ENCODE measurements at places on chromosomes 16 and 17.
A peak's percentile ranks its signal among the peaks of the same experiment; 100 is the strongest.

DNA sequence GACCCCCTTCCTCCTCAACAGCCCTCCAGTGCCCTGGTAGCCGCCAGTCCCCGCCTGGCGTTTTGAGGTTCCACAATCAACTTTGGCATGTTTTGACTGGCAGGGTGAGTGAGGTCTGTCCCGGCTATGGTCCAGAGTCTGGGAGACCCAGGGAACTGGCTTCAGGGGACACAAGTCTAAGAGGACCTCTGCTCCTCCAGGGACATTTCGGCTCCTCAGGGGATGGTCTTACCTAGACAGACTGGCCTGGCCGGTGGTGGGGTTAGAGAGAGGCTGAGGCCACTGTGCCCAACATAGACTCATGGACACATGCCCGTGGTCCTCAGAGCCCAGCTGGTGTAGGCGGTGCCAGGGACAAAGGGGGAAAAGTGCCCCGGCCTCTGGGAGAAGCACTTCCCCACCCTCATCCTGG lies 2.2 kb downstream of the TMC8 start:
- DNase-seq, result no peak

- no peak for DNase-seq
Measured at GRCh38 chr17:66737524-66737923, 97.4 kb upstream of the CACNG5 start.

DNA sequence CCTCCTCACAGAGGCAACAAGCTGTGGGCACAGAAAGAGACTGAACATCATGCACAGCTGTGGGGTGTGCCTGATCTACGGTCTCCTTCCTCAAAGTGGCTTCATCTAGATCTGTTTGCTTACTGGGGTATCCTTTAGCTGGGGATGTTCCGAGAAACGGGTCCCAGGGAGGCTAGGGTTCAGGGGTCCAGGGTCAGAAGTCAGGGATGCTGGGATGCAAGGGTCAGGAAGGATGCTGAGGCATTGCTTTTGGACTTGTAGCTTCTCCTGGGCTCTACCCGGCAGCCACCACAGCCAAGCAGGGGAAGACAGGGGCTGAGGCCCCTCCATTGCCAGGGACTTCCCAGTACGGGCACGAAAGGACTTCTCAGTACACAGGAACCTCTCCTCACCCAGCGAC lies 6.6 kb downstream of the CD300LG start:
- DNase-seq, result no peak

DNA sequence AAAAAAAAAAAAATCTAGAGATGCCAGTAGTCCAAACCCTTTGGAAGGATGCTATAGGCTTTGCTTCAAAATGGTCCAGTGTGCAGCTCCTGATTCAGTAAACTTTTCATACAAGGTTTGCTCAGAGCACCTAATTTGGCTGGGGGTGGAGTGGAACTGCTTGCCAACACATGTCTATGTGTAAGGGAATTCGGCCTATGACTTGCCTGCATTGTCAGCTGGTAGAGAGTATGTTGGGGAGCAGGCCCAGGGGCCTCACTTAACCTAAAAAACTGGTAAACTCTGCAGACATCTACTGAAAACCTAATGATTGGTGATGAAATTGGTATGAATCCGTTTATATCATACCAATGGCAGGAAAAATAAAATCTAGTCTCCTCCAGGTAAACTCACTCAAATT lies 1.5 kb upstream of the MFSD6L start:
- DNase-seq, result no peak

- no peak for DNase-seq
Measured at GRCh38 chr17:21258593-21258992, 5.4 kb upstream of the NATD1 start.

GRCh38 chr17:61380217-61380835 lies 19.3 kb upstream of the TBX2 start:
- DNase-seq, result no peak

GRCh38 chr17:41339571-41340172 lies 11.0 kb downstream of the KRT33A start:
- no peak for DNase-seq

DNA sequence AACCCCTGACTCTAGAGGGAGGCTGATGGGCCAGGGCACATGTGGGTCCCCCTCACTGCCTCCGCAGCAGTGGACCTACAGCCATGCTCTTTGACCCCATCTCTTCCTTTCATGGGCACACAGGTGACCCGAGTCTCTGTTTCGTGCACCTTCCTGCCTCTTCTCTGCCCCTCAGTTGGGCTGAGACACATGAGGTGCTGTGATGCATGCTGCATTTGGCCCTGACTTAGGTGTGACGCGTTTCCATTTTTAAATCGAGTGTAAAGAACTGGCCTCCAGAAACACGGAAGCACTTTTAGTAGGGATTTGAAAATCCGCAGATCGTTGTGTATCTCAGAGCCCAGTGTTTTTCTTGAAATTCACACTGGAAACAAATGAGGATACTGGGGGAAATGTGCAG lies 24.6 kb downstream of the C16orf90 start:
- no peak for DNase-seq

DNA sequence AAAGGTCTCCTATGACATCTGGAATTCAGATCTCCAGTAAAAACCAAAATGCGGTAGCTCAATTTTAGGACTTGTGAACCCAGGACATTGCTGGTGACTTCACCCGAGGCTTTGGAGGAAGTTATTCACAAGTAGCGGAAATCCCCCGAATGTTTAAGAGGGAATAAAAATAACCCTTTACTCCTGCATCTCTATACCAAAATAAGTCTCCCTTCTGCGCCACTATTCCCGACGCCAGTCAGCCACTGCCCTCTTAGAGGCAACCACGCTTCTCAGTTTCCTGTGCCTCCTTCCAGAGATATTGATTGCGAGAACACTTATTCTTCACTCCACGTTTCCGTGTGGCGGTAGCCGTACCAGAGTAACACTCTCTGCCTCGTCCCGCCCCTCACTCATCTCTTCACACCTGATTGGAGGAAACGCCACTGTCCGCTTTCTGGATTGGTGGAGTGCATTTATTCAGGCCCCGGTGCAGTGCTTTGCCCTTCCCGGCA lies 27.4 kb downstream of the EMP2 start:
- DNase-seq, result peak; percentile 25

- DNase-seq, result no peak
Measured at GRCh38 chr17:73600103-73600871, 44.0 kb downstream of the SDK2 start.

DNA sequence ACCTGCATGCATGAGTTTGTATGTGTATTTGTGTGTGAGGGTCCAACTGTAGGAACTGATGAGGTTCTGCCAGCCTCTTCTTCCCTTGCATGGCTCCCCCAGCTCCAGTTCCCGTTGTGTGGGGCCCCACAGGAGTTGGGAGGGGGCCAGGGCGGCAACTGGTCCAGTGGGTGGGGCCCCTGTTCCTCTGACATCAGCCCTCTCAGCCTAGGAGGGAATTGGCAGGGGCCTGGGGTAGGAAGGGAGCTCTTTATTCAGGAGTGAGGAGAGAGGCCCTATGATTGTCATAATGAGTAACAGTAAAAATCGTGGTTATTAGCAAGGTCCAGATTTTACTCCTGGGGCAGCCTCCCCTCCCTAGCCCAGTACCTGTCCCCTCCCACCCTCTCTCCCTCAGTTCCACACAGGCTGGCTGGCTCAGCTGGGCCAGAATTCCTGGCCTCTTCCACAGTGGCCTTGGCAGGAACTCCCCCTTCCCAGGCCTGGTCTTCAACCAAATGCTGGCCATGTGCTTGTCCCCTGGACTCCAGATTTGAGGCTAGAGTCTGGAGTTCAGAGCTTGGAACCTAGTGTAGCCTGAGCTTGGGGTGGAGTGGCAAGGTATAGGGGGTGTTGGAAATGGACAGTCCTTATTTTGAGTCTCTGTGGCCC lies 18.9 kb downstream of the RARA start:
- DNase-seq, result no peak

- DNase-seq, result no peak
Measured at GRCh38 chr17:82962163-82962720, 117.2 kb upstream of the METRNL start.

DNA sequence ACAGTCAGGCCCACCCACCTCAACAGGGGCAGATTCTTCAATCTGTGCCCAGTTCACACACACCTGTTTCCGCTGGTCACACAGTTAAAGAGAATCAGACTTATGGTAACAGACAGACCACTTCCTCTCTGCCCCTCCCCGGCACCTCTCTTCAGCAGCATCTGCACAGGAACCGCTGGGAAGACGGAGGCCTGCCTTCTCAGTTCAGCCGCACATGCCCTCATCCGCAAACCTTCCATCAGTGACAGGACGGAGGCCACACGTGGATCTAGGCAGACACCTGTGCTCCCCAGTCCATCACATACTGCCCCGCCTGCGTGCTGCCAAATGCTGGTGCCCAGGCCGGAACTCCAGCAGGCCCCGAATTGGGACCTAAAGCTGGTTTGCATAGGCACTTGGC lies 10.3 kb downstream of the PHB1 start:
- no peak for DNase-seq

DNA sequence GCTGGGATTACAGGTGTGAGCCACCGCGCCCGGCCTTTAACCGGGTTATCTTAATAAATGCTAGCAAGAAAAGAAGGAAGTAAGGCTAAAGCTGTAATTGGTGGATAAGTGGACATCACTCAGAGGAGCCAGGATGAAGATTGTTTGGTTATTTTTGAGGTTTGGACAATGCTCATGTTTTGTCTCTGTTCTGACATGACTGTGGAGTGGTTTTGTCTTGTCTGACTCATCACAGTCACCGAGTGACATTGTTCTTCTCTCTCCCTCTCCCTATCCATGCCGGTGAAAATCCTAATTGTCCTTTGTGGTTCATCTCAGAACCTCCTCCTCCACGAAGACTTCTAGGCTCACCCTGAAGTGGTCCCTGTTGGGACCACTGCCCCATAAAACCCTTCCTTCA lies 23.5 kb upstream of the GRIN2A start:
- no peak for DNase-seq

GRCh38 chr17:9208381-9209105 lies 187.2 kb downstream of the NTN1 start:
- no peak for DNase-seq

Data from stimulated activated CD4-positive, alpha-beta T cell treated with anti-CD3 and anti-CD28 coated beads, Interleukin-4, amount 100 ng/mL, for 4 hours (primary cell).